ENCODE measurements at places on chromosomes 12 and 14.

GRCh38 chr12:122094735-122095631 is 16.4 kb downstream of the MLXIP start:
- peak; percentile 47 for DNase-seq

DNA sequence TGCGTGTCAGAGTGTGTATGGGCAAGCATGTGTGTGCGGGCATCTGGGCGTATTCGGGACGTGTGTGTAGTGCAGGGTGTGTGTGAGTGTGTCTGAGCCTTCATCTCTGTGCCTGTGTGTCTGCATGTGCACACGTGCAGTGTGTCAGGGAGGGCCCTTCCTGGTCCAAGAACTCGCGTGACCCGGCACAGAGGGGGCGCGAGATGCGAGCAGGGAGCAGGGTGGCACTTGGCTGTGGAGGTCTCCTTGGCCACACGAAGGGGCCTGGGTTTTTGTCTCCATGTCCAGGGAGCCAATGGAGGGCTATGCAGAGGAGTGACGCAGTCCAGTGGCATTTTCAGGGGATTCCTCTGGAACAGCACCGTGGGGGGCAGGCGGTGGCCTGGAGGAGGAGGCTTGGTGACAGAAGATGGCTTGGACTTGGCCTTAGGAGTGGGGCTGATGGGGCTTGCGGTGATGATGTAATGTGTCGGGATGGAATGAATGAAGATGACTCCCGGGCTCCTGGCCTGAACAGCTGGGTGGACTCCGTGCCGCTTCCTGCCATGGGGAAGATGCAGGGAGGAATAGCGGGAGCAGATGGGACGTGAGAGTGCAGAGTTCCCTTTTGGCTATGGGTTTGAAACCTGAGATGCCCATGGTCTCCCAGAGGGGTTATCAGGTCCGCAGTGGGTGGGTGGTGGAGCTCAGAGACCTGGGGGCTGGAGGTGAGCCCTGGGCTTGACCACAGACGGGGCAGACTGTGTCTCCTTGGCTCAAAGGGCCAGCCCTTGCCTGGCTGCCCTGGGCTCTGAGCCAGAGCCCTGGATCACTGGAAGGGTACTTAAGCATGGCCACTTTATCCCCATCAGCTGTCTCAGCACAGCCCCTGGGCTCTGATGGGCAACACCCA is 208.3 kb downstream of the PHETA1 start:
- DNase-seq, result no peak

GRCh38 chr12:6033546-6033945 is 88.5 kb upstream of the ANO2 start:
- DNase-seq, result no peak

DNA sequence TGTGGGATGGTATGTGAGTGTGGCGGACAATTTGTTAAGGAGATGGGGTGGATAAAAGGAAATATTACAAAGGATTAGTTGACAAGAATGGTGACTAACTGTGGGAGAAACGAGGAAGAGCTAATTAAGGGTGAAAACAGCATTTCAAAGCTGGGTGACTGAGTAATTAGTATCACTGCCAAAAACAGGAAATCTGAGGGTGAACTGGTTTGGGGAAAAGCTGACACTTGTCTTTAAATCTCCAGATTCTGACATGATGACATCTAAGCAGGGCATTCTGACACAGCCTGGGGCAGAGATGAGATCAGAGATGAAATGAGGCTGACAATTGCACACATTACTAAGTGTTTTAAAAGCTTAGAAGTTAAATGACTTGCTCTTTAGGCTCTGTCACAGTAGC is 42.4 kb upstream of the CCDC175 start:
- no peak for DNase-seq

DNA sequence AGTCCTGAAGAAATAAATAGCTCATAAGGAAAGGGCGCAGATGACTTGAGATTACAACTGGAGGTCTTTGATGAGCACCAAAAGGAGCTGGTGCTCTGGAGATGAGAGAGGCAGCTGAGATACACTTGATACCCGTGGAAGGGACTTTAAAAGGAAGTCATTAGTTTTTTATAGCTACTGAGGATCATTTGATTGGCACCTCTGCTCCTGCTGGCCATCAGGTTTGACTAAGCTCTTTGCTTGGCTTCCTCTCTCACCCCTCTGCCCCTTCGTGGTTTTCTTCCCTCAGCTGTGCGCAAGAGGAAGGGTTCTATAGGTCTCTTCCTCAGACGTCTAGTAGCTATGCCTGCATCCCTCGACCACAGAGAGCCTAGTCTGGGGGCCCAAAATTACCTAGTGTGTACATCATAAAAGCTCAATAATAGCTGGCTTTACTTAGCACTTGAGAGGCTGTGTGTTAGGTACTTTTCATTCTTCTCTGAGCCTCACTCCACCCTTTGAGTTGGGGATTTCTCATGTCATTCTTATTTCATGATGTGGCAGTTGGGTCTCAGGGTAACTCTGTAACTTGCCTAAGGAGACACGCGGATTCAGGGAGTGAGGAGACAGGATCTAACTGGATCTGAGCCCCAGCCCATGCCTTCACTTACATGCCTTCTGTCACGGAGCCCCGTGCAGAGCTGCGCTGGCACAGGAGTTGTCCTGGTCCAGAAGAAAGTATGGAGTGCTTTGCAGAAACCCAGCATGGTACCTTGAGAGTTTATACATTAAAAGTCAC is 68.4 kb upstream of the ASPG start:
- DNase-seq, result no peak

GRCh38 chr14:73244541-73245290 is 7.4 kb downstream of the PAPLN start:
- DNase-seq, result no peak

- no peak for DNase-seq
Measured at GRCh38 chr14:93986955-93987354, 10.1 kb upstream of the CCDC197 start.

DNA sequence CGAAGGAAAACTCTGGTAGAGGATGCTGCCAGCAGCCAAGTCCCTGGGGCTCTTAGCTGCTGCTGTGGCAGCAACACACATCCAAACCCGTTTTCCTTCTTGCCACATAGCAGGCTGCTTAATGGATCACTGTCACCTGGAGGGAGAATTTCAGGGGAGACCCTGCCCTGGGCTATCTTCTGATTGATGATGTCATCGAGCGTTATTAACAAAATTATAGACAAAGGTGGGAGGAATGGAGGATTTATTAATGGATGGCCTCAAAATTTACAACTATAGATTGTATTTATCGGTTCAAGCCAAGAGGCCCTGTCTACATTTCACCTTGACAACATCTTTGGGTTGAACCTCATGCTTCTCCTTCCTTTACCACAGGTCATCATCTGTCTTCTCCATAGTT is 120.8 kb upstream of the PZP start:
- no peak for DNase-seq

DNA sequence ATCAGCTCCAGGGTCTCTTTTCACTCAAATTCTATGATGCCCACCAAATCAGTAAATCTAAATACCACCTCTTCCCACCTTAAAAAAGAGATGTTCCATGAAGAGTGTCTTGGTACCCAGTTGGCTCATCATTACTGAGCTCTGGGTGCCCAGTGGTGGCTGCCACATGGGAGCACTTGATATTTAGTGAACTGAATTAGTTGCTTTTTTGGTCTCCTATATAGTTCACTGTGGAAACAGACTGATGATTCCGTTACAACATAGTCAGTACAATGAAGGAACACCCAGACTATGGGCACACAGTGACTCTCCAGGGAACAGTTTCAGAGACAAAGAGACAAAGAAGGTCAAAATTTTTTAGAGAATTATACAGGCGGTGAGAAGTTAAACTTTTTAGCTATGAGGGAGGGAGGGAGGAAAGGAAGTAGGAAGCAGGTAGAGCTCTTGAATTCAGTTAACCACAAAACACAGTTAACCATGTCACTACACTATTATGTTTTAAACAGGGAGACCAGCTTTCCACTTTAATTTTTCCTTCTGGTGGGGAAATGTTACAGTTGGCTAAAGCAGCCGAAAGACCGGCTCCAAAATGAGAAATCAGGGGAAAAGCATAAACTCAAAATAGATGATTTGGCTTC is 14.6 kb upstream of the YY1 start:
- DNase-seq, result no peak

- DNase-seq, result peak; percentile 67
Measured at GRCh38 chr14:102775855-102776760, 1.1 kb upstream of the TRAF3 start.

GRCh38 chr14:62914025-62914424 is 131.2 kb downstream of the KCNH5 start:
- DNase-seq, result peak; percentile 46

Measured in fibroblast of upper back skin (primary cell).